ENCODE measurements at places on chromosomes 4 and X. TPM values are rescaled to one million over a fixed set of nuclear protein-coding genes. Genes with fewer than 3 reads are reported as not detected.

NXF2 gene
- total RNA-seq, result 1.4 TPM

CLDN34 gene
- not detected for total RNA-seq

OTUD6A gene
- total RNA-seq, result not detected

DAPP1 gene
- total RNA-seq, result not detected

F11 gene
- total RNA-seq, result not detected

TLR7 gene
- not detected for total RNA-seq

STPG2 gene
- total RNA-seq, result 0.66 TPM

ATP11C gene
- 47.2 TPM for total RNA-seq

KIAA1210 gene
- 0.98 TPM for total RNA-seq

TMPRSS11D gene
- total RNA-seq, result not detected

MYOZ2 gene
- total RNA-seq, result not detected

MAGEA6 gene
- 0.32 TPM for total RNA-seq

ENPEP gene
- 2.4 TPM for total RNA-seq

ITIH6 gene
- total RNA-seq, result not detected

MGARP gene
- total RNA-seq, result 0.69 TPM

ERCC6L gene
- total RNA-seq, result 1.2 TPM

DNA sequence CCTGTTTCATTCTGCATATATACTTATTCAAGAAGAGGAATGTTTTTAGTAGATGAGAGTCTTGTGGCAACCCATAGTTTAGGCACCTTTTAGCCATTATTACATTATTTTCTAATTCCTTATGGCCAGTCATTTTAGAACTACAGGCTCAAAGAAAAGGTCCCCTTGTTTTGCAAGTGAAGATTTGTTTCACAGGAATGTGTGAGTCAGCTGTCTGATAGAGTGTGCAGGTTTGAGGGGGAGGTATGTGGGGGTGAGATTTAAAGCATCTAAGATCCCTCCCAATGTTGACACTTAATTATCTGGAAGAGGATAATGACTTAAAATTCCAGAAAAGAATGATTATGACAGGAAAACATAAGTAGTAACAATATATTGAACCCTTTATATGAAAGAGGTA lies 495.6 kb downstream of the KCNIP4 start:
- DNase-seq, result no peak
- no peaks in the 10 kb centered on the region for H3K27me3 ChIP-seq
- no peak overlapping the region for H3K27ac ChIP-seq
- H3K36me3 ChIP-seq, result no peaks in the 10 kb centered on the region
- H3K4me3 ChIP-seq, result no peak overlapping the region

- H3K4me1 ChIP-seq, result peaks cover 3% of the 10 kb centered on the region
- H3K4me3 ChIP-seq, result no peak overlapping the region
- DNase-seq, result no peak
- no peak overlapping the region for H3K27ac ChIP-seq
- H3K27me3 ChIP-seq, result no peaks in the 10 kb centered on the region
Observed at GRCh38 chrX:37697169-37697760, 11.7 kb downstream of the XK start.

GRCh38 chr4:85701861-85702321 lies 226.9 kb downstream of the ARHGAP24 start:
- H3K4me3 ChIP-seq, result no peak overlapping the region
- H3K27me3 ChIP-seq, result peaks cover 1% of the 10 kb centered on the region

DNA sequence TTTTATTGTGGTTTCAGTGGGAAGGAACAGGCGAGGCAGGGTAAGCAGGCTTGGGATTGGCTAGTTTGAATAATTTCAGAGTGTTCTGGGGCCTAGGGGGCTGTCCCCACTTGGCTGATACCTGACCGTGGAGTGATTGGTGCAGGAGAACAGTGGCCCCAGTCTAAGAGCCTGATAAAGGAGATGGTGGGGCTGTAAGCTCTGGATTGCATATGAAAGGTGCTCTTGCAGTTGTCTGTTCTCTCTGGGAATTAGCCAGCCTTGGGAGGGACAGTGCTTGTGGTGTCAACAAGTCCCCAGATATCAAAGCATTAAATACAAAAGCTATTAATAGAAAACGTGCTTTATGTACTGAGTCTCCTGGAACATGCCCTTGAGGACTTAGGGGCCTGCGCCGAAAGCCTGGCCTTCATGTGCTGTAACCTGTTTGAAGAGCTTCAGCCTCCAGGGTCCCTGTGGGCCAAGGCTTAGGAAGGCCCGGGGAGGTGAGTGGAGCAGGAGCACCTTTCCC lies 30.4 kb upstream of the CLTRN start:
- H3K36me3 ChIP-seq, result peaks cover 5% of the 10 kb centered on the region
- DNase-seq, result no peak
- no peak overlapping the region for H3K27ac ChIP-seq
- H3K27me3 ChIP-seq, result no peaks in the 10 kb centered on the region

GRCh38 chr4:78606035-78606434 lies 54.5 kb downstream of the ANXA3 start:
- H3K27ac ChIP-seq, result no peak overlapping the region
- DNase-seq, result no peak
- no peaks in the 10 kb centered on the region for H3K36me3 ChIP-seq

- H3K27me3 ChIP-seq, result peaks cover 3% of the 10 kb centered on the region
- no peak for DNase-seq
- peaks cover 3% of the 10 kb centered on the region for H3K4me1 ChIP-seq
- no peak overlapping the region for H3K27ac ChIP-seq
- no peaks in the 10 kb centered on the region for H3K36me3 ChIP-seq
Observed at GRCh38 chrX:19613645-19614323, 98.5 kb upstream of the MAP3K15 start.

- no peak overlapping the region for H3K27ac ChIP-seq
- H3K27me3 ChIP-seq, result no peaks in the 10 kb centered on the region
- no peaks in the 10 kb centered on the region for H3K4me1 ChIP-seq
- no peaks in the 10 kb centered on the region for H3K36me3 ChIP-seq
Observed at GRCh38 chrX:23776363-23776762, 6.6 kb upstream of the SAT1 start.

GRCh38 chr4:188728359-188728758 lies 589.1 kb downstream of the TRIML1 start:
- no peaks in the 10 kb centered on the region for H3K36me3 ChIP-seq
- H3K27ac ChIP-seq, result no peak overlapping the region
- H3K27me3 ChIP-seq, result no peaks in the 10 kb centered on the region
- no peaks in the 10 kb centered on the region for H3K4me1 ChIP-seq
- DNase-seq, result no peak

DNA sequence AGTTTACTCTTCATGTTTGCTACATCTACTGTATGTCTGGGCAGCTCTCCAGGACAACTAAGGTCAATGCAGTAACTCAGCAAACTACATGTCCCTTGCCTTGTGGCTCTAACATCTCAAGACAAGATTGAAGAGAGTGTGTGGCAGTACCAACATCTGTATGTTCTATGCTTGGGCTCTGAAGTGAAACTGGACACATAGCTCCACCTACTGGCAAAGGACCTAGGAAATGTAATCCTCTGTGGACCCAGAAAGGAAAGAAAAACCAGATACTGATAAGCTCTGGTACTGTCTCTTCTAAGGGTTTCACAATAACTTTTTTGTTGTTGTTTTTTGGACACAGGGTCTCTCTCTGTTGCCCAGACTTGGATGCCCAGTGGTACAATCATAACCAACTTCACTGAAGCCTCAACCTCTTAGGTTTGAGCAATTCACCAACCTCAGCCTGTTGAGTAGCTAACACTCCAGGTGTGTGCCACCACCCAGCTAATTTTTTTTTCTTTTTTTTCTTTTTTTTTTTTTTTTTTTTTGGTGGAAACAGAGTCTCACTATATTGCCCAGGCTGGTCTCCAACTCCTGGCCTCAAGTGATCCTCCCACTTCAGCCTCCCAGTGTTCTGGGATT lies 64.1 kb downstream of the QDPR start:
- no peaks in the 10 kb centered on the region for H3K4me1 ChIP-seq
- H3K4me3 ChIP-seq, result no peak overlapping the region
- no peaks in the 10 kb centered on the region for H3K27me3 ChIP-seq
- no peak overlapping the region for H3K27ac ChIP-seq
- DNase-seq, result no peak

DNA sequence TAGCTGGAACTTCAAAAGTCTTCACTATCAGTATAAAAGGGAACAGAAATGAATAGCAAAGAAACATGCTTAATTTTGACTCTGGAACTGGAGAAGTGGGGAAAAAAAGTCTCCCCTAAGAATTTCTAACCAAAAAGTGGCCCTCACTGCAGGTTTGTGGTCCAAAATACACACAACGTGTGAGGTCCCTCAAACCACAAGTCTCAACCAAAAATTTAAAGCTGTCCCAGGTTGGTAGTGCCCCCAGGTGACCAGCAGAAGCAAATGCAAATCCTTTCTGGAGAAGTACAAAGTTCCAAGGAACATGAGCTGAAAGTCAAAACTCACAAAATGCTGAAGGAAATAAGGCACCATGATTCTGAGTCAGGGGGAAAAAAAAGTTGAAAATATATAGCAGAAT lies 23.6 kb upstream of the VAMP7 start:
- H3K27me3 ChIP-seq, result peaks cover 2% of the 10 kb centered on the region
- H3K36me3 ChIP-seq, result no peaks in the 10 kb centered on the region
- no peak overlapping the region for H3K4me3 ChIP-seq

GRCh38 chr4:164087733-164088132 lies 593.2 kb downstream of the TMA16 start:
- no peaks in the 10 kb centered on the region for H3K4me1 ChIP-seq
- H3K27ac ChIP-seq, result no peak overlapping the region
- DNase-seq, result no peak
- no peak overlapping the region for H3K4me3 ChIP-seq
- H3K27me3 ChIP-seq, result no peaks in the 10 kb centered on the region
- H3K36me3 ChIP-seq, result no peaks in the 10 kb centered on the region

- no peaks in the 10 kb centered on the region for H3K36me3 ChIP-seq
- H3K27me3 ChIP-seq, result no peaks in the 10 kb centered on the region
- no peak overlapping the region for H3K4me3 ChIP-seq
- peaks cover 5% of the 10 kb centered on the region for H3K4me1 ChIP-seq
- no peak overlapping the region for H3K27ac ChIP-seq
Observed at GRCh38 chr4:88985088-88985773, 71.8 kb downstream of the FAM13A start.

DNA sequence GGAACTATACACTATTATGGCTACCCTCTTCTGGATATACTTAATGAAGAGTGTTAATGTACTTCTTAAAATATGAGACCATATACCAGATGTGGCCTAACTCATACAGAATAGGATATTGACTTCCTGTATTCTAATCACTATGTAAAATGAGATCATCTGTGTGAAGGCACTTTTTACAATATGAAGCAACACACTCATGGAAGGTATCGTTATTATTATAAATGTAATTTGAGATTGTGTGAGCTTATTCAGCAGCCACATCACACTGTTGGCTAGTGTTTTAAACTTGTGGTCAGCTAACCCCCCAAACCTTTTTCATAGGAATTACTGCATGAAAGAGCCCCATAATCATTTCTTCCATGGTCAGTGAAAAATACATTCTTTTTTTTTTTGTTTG lies 281.8 kb upstream of the TEX13A start:
- DNase-seq, result no peak
- no peaks in the 10 kb centered on the region for H3K36me3 ChIP-seq
- H3K4me3 ChIP-seq, result no peak overlapping the region
- H3K27me3 ChIP-seq, result no peaks in the 10 kb centered on the region

- DNase-seq, result no peak
- H3K4me1 ChIP-seq, result no peaks in the 10 kb centered on the region
- no peaks in the 10 kb centered on the region for H3K27me3 ChIP-seq
- H3K4me3 ChIP-seq, result no peak overlapping the region
- H3K27ac ChIP-seq, result no peak overlapping the region
Observed at GRCh38 chr4:5217421-5217820, 166.1 kb downstream of the STK32B start.

- peak overlapping the region; percentile 96 for H3K27ac ChIP-seq
Observed at GRCh38 chr4:5955856-5956255, 62.4 kb downstream of the C4orf50 start.

DNA sequence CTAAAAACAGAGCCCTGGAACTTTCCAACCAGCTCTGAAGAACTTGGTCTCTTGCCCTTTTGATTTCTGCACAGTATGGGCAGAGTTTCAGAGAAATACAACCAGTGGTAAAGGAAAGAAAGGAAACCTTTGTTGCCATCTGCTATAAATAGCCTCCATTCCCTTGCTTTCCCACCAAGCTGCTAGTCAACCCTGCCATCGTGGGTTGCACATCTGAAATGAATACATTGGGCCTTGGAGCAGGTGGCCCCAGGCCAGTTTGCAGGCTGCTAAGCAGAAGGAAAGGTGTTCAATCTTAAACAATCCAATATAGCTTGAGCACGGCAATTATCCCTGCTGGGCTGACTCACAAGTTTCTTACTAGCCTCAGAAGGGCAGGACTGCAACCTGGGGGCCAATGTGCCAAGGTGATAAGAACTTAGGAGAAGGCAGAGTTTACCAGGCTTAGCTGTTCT lies 142.5 kb downstream of the PPARGC1A start:
- H3K4me1 ChIP-seq, result no peaks in the 10 kb centered on the region
- no peak overlapping the region for H3K4me3 ChIP-seq
- no peaks in the 10 kb centered on the region for H3K36me3 ChIP-seq

GRCh38 chr4:36704289-36704688 lies 422.9 kb downstream of the DTHD1 start:
- H3K4me3 ChIP-seq, result no peak overlapping the region
- DNase-seq, result no peak
- peaks cover 14% of the 10 kb centered on the region for H3K36me3 ChIP-seq
- H3K27ac ChIP-seq, result no peak overlapping the region
- H3K4me1 ChIP-seq, result peaks cover 15% of the 10 kb centered on the region
- peaks cover 2% of the 10 kb centered on the region for H3K27me3 ChIP-seq

All from glutamatergic neuron (in vitro differentiated cells).